ENCODE measurements at places on chromosomes 5 and 9. TPM values are rescaled to one million over a fixed set of nuclear protein-coding genes. Genes with fewer than 3 reads are reported as not detected.

GRCh38 chr9:92607088-92607487 lies 62.8 kb downstream of the IPPK start:
- no peak for DNase-seq

- DNase-seq: no peak
Observed at GRCh38 chr5:9782826-9783560, 152.8 kb upstream of the TAS2R1 start.

GRCh38 chr5:125683669-125684068 lies 739.5 kb upstream of the GRAMD2B start:
- DNase-seq: no peak

GRCh38 chr5:169347786-169348185 lies 46.8 kb upstream of the SLIT3 start:
- no peak for DNase-seq

GRCh38 chr5:155935723-155936122 lies 391.2 kb upstream of the SGCD start:
- DNase-seq: no peak

- DNase-seq: no peak
Observed at GRCh38 chr5:38670878-38671277, 114.4 kb upstream of the LIFR start.

GRCh38 chr5:172502969-172503368 lies 48.6 kb upstream of the SH3PXD2B start:
- DNase-seq: no peak

- DNase-seq: no peak
Observed at GRCh38 chr5:63262185-63262981, 683.8 kb downstream of the LRRC70 start.

DNA sequence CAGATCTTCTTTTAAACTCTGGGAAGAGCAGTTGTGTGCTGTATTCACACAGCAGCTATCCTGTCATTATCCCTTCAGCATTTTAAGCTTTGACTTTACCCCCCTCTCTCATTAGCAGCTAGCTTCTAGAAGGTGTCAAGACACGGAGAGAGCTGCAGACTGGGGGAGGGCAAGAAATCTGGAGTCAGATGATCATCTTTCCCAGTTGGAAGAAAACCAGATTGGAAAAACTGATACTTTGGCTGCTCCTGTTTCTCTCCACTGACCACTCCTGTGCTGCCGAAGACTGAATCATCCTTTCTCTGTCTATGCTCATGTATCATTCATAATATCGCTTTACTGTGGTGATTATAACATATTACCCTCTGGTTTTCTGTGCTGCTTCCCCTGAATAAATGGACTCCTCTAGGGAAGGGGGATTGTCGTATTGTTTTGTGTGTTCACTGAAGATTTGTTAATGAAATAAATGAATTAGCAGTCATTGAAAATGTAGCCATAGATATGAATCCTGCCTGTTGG lies 75.1 kb downstream of the SH3GL2 start:
- no peak for DNase-seq

- no peak for DNase-seq
Observed at GRCh38 chr5:127947941-127948340, 135.6 kb upstream of the SLC12A2 start.

- DNase-seq: no peak
Observed at GRCh38 chr5:55276771-55277170, 30.7 kb downstream of the DHX29 start.

GRCh38 chr5:1315018-1315708 lies 20.3 kb upstream of the TERT start:
- no peak for DNase-seq

DNA sequence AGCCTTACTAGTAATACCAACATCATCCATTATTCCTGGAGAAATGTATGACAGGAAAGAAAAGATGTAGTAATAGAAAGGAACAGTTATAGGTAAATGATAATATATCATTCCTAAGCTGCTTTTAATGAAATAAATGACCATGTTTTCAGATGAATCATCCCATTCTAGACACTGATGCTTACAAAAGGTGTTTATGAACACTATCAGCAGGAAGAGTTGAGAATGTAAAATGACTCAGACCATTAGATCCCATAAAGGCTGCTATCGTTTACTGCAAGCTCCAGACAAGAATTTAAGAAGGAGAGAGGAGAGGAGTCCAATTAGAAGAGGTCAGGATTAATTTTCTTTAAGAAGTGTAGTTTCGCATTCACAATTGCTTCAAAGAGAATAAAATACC lies 1033.5 kb downstream of the EFNA5 start:
- no peak for DNase-seq

DNA sequence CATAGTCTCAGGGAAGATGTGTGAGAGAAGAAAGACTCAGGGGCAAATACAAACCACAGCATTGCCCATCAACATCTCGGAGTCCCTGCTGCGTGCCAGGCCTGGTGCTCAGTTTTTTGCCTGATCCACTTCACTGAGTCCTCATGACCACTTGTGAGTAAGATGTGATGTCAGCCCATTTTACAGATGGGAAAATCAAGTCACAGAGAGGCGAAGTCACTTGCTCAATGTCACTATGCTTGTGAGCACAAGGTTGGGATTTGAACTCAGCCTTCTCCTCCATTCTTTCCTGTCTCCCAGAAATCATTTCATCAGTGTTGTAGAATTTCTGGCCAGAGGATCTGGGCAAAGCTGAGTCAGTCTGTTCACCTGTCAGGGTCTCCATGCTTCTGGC lies 34.6 kb upstream of the PSD2 start:
- no peak for DNase-seq

- DNase-seq: no peak
Observed at GRCh38 chr9:13621872-13622564, 342.5 kb upstream of the MPDZ start.

DNA sequence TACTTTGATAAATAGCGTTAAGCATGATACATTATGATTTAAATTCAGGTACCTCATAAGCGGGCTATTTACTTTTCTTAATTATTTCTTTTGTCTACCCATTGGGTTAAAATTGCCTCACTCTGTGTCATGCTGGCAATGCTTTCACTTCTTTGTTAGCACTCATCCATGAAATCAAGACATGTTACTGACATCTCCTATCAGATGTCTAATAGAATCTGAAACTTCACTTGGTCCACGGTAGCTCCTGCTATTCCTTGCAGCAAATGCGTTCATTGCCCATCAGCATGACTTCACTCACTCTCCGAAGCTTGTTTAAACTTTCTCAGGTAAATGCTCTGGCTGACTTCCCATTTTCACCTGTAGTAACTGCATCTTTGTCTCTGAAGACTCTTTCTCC lies 193.5 kb upstream of the EDIL3 start:
- DNase-seq: no peak

The SNCAIP gene
- not detected for polyA plus RNA-seq

The PTPN3 gene
- polyA plus RNA-seq: 20.6 TPM

The C1QTNF2 gene
- 0.05 TPM for polyA plus RNA-seq

The LCN2 gene
- 67.4 TPM for polyA plus RNA-seq

The GAS1 gene
- 0.56 TPM for polyA plus RNA-seq

The PCDHB6 gene
- polyA plus RNA-seq: 0.05 TPM

The PCDHGA3 gene
- polyA plus RNA-seq: not detected

The MSMP gene
- polyA plus RNA-seq: not detected
